ENCODE measurements at places on chromosomes 4 and X.

- no peaks in the 10 kb centered on the region for H3K36me3 ChIP-seq
- H3K4me3 ChIP-seq = no peak overlapping the region
- no peaks in the 10 kb centered on the region for H3K4me1 ChIP-seq
- no peaks in the 10 kb centered on the region for H3K27me3 ChIP-seq
- no peak overlapping the region for H3K27ac ChIP-seq
These were observed 19.3 kb upstream of the TLR8 start for GRCh38 chrX:12887141-12887540.

- H3K27me3 ChIP-seq = no peaks in the 10 kb centered on the region
- no peak for DNase-seq
- H3K36me3 ChIP-seq = no peaks in the 10 kb centered on the region
- H3K4me1 ChIP-seq = peaks cover 23% of the 10 kb centered on the region
- H3K27ac ChIP-seq = no peak overlapping the region
These were observed 586.0 kb upstream of the AADAT start for GRCh38 chr4:170675568-170676262.

GRCh38 chr4:10028910-10029309, 7.6 kb upstream of the SLC2A9 start:
- no peak for DNase-seq
- H3K27ac ChIP-seq = no peak overlapping the region
- H3K36me3 ChIP-seq = no peaks in the 10 kb centered on the region
- peaks cover 27% of the 10 kb centered on the region for H3K4me1 ChIP-seq
- no peak overlapping the region for H3K4me3 ChIP-seq

DNA sequence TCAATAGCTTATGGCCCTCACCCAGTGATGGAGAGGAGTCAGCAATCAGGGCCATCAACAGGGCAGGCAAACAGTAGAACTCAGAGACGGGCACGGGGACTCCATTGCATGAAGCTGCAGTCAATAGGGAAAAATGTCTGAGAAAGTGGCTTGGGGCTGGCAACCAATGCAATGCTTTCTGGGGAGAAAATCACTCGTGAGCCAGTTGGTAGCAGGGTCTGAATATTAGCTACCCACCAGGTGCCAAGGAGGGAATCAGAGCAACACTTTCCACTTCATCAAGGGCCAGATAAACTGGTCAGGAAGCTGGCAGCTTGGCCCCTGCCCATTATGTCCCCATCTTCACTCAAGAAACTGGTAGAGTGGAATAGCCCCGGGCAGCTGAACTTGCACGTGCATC, 80.7 kb downstream of the STARD8 start:
- no peak overlapping the region for H3K27ac ChIP-seq
- H3K4me1 ChIP-seq = no peaks in the 10 kb centered on the region
- no peaks in the 10 kb centered on the region for H3K27me3 ChIP-seq
- no peaks in the 10 kb centered on the region for H3K36me3 ChIP-seq
- DNase-seq = no peak

DNA sequence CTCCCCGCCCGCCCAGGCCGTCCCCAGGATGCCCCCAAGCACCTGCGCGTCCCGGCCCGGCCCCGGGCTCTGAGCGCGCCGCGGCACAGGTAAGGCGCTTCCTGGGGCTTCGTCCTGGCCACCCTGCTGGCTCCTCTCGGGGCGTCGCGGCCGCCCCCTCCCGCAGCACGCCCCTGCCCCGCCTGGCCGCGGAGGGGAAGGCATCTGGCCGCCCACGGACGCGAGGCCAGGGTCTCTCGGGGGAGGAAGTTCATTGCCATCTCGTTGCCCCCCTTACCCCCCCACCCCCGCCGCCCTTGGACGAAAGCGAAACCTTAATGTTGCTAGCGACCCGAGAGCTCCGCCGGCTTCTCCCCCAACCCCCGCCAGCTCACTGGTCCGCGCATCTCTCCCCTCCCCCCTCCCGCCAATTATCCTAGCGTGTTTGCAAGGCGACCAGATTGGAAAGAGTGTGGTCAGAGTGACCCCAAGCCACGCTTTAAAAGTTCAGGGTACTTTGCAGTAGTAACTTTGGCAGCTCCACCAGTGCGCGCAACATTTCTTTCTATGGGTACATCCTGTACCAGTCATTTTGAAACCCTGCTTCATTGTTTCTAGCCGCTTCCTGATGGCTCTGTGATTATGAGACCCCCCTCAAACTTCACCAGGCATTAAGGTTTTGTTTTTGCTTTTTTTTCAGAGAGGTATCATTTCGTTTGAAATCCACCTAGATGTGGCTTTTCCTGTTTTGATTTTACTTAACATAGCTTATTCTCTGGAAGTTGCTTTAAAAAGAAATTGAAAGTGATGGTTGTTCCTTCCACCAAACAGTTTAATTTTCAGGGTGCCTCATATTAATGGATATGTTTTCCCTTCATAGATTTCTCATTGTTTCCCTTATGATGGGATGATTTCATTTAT, 626 bp downstream of the TBC1D1 start:
- H3K36me3 ChIP-seq = no peaks in the 10 kb centered on the region
- peaks cover 13% of the 10 kb centered on the region for H3K27me3 ChIP-seq
- no peak for DNase-seq
- no peak overlapping the region for H3K27ac ChIP-seq
- peak overlapping the region; percentile 64 for H3K4me3 ChIP-seq
- no peaks in the 10 kb centered on the region for H3K4me1 ChIP-seq

DNA sequence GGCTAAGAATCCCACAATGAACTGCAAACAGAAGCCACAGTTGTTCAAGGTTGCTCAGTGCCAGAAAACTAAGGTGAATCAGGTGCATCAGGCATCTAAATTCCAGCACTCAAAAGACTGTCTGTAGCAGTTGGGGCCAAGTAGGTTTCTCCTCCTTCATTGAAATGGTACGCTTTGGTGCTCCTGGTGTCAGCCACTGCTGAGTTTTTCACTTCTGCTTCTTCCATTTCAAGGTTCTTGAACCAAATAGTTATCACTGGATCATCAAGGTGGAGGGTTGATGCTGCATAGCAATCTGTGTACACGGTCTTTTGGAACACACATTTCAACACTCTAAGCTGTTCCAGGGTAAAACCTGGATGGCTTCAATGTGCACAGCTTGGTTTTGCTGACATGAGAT, 74.4 kb downstream of the TMA16 start:
- H3K27me3 ChIP-seq = no peaks in the 10 kb centered on the region
- no peak for DNase-seq
- H3K36me3 ChIP-seq = no peaks in the 10 kb centered on the region
- H3K27ac ChIP-seq = no peak overlapping the region
- H3K4me1 ChIP-seq = no peaks in the 10 kb centered on the region
- no peak overlapping the region for H3K4me3 ChIP-seq

DNA sequence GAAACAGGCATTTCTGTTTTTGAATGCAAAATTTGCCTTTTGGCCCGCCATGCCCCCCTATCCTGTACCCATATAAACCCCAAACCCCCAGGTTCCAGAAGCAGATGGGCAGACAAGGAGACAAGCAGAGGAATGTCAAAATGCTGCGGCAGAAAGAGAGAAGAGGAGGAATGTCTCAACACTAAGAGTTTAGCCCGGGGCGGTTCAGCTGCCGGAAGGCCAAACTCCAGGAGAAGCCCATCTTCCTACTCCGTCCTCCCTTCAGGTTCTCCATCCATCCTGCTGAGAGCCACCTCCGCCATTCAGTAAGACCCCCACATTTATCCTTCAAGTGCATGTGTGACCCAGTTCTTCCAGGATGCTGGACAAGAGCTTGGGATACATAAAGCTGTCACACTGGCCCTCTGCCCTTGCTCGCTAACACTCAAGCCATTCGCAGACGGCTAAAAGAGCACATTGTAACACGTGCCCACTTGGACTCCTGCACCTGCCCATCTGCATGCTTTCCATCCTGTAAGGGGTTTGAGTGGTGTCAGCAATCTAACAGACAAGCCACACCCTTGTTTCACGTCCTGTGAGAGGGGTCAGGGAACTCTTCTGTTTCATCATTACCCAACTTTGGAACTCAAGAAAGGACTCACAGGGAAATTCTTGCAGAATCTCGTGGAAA, 31.3 kb downstream of the TLR10 start:
- DNase-seq = no peak
- H3K27me3 ChIP-seq = no peaks in the 10 kb centered on the region
- H3K4me3 ChIP-seq = no peak overlapping the region
- no peaks in the 10 kb centered on the region for H3K36me3 ChIP-seq

DNA sequence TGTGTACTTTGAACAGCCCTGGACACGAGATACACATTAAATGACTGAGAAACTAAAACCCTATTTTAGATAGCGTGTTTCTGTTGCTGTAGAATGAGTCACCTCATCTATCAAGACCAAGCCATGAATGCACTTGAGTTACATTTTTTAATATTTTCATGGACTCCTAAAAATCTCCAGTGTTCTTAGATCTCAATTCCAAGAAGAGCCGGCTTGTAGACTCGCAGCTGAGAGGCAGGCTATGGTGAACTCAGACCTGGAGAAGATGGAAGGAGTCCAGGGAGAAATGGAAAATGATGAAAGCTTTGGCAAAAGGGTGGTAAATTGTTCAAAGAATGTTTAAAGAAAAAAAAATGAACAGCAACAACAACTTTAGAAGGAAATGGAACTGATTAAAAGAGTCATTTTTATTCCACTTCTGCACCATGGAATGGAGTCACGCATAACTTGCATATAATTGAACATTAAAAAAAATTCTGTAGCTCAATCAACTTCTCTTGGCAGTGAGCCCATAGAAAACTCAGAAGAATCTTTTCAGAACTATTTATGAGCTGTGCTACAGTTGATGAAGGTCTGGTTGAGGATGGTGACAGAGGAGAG, 129.8 kb downstream of the MXRA5 start:
- no peaks in the 10 kb centered on the region for H3K36me3 ChIP-seq
- H3K4me3 ChIP-seq = no peak overlapping the region
- H3K4me1 ChIP-seq = no peaks in the 10 kb centered on the region
- DNase-seq = no peak
- no peak overlapping the region for H3K27ac ChIP-seq
- H3K27me3 ChIP-seq = no peaks in the 10 kb centered on the region

DNA sequence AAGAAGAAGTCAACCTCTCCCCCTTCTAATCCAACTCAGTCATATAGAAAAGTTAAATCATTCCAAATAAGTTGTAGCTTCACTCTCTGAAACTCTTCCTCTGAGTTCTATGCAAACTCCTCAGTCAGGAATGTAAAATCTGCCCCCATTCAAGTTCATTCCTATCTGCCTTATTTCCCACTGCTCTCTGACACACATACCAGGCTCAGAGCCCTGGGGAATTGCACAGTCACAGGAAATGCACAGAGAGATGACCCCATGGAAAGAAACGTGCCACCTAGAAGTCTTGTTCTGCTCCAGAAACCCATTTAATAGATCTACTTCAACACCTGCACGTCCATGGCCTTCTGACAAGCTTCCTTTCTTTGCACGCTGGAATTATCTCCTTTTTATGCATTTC, 236.0 kb upstream of the VCX3A start:
- DNase-seq = no peak
- no peaks in the 10 kb centered on the region for H3K36me3 ChIP-seq
- H3K4me3 ChIP-seq = no peak overlapping the region
- no peaks in the 10 kb centered on the region for H3K27me3 ChIP-seq
- no peaks in the 10 kb centered on the region for H3K4me1 ChIP-seq

GRCh38 chr4:187424636-187425035, 570.9 kb upstream of the ZFP42 start:
- peak overlapping the region; percentile 32 for H3K27ac ChIP-seq
- DNase-seq = no peak
- H3K36me3 ChIP-seq = no peaks in the 10 kb centered on the region

GRCh38 chrX:45517090-45517973, 316.7 kb upstream of the DIPK2B start:
- no peak for DNase-seq
- peak overlapping the region; percentile 93 for H3K27ac ChIP-seq
- H3K4me1 ChIP-seq = peaks cover 28% of the 10 kb centered on the region
- H3K27me3 ChIP-seq = no peaks in the 10 kb centered on the region
- no peaks in the 10 kb centered on the region for H3K36me3 ChIP-seq

- no peak overlapping the region for H3K4me3 ChIP-seq
- no peaks in the 10 kb centered on the region for H3K27me3 ChIP-seq
- H3K4me1 ChIP-seq = no peaks in the 10 kb centered on the region
- no peaks in the 10 kb centered on the region for H3K36me3 ChIP-seq
- no peak overlapping the region for H3K27ac ChIP-seq
These were observed 48.8 kb upstream of the SMARCAD1 start for GRCh38 chr4:94158883-94159282.

DNA sequence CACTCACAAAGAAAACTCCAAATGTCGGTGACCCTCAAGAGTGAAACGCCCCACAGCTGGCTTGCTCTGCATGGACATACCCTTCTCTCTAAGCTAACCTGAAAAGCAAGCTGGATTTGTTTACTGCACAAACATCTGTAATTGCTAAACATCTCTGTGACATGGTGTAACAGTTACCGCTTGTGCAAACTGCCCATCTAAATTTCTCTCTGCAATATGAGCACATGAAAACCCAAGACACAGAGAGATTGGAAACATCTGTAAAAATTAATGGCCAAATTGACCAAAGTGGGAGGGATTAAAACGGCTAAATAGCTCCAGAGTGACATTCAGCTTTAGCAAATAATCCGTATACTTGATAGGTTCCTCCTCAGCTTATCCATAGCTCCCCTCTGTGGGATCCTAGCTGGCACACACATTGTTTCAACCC, 155.0 kb upstream of the MAP3K15 start:
- H3K27me3 ChIP-seq = no peaks in the 10 kb centered on the region
- H3K36me3 ChIP-seq = no peaks in the 10 kb centered on the region
- peak overlapping the region; percentile 83 for H3K27ac ChIP-seq
- DNase-seq = no peak
- peaks cover 45% of the 10 kb centered on the region for H3K4me1 ChIP-seq
- peak overlapping the region; percentile 17 for H3K4me3 ChIP-seq

DNA sequence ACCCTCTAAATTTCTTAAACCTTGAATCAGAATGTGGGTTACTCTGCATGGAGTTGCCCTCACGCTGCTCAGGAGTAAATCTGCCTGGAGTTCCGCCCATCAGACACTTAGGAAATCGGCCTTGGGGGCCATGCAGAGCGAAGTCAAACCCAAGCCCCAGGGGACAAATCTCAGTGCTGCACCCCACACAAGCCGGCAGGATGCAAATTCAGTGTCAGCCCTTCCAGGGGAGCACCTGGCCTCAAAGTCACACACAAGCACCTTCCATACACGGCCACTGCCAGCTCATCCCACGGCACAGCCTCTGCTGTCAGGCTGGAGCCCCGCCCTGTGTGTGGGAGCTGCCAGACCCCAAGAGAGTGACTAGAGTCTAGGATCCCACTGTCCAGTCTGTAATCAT, 27.4 kb downstream of the RNF212 start:
- no peak for DNase-seq
- no peak overlapping the region for H3K27ac ChIP-seq
- H3K4me3 ChIP-seq = no peak overlapping the region
- H3K27me3 ChIP-seq = no peaks in the 10 kb centered on the region

- no peak overlapping the region for H3K4me3 ChIP-seq
- no peak for DNase-seq
- peaks cover 5% of the 10 kb centered on the region for H3K4me1 ChIP-seq
- no peaks in the 10 kb centered on the region for H3K27me3 ChIP-seq
- 0 out of 2 replicates have a peak, but pooled peaks cover 4% of the 10 kb centered on the region for H3K36me3 ChIP-seq
These were observed 28.1 kb downstream of the FGF2 start for GRCh38 chr4:122854447-122855352.

All from RWPE2 (cell line).